ENCODE measurements at places on chromosomes 12 and 14.

- no peak for DNase-seq
These were observed 141.3 kb upstream of the FKBP4 start for GRCh38 chr12:2653461-2653965.

GRCh38 chr14:57871459-57872080 lies 5.7 kb upstream of the SLC35F4 start:
- DNase-seq: no peak

DNA sequence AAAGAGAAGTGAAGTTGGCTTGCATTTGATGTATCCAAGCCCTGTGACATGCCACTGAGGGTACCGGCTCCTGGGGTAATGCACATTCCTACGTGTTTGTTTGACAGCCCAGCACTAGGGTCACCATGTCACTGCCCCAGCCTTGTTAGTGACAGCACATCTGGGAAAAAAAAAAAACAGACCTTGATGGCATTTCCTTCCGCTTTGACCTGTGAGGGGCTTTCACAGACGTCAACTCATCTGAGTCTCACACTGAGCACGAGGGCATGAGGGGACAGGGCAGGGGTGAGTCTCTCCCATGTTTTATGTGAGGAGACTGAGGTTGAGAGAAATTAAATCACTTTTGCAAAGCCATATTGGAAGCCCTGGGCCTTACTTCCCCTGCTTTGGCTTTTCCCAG lies 111.5 kb downstream of the NUAK1 start:
- DNase-seq: no peak

- DNase-seq: peak; percentile 11
These were observed 89.2 kb downstream of the PDZRN4 start for GRCh38 chr12:41277100-41277945.

GRCh38 chr12:130222519-130223218 lies 60.4 kb downstream of the FZD10 start:
- no peak for DNase-seq

- no peak for DNase-seq
These were observed 254.2 kb downstream of the ACSS3 start for GRCh38 chr12:81332054-81332453.

- DNase-seq: no peak
These were observed 45.6 kb downstream of the ABCD2 start for GRCh38 chr12:39573971-39574370.
